Endothelial cell of umbilical vein (primary cell): ENCODE measurements at places on chromosomes 5 and 9. TPM values are rescaled to one million over a fixed set of nuclear protein-coding genes. Genes with fewer than 3 reads are reported as not detected.

Gene ORM2
- not detected in 2 replicates for total RNA-seq

Gene S1PR3
- total RNA-seq = 18.9 and 25.8 TPM in 2 replicates

DNA sequence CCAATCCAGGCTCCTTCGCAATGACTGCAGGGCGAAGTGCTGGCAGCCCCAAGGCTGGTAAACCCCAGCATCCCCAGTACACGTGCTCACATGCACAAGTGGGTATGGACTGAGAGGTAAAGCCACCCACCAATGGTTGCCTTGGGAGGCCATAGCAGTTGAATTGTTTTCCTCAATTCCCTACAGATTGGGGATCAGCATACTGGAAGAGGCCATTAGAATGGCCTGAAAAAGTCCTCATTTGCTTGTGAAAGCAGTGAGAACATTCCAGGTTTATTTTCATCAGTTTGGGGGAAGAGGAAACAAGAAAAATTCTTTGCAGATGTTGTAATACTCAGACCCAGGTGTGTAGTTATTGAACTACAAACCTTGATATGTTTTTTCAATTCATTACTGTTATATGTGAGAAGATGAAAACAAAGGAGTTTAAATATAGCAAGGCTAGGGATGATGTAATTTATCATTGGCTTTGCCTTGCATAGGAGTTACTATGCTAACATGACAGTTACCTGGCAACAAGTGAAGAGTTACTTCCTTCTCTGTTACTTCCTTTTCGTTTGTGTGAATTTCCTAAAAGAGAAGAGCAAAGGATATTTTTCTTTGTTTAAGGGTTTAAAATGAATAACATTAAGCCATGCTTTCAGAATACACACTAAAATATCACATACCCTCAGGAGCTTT is 36.4 kb downstream of the MTMR12 start:
- peak; percentile 91 for DNase-seq
- no peak overlapping the region for H3K4me3 ChIP-seq
- peaks cover 41% of the 10 kb centered on the region for H3K4me1 ChIP-seq

- H3K4me3 ChIP-seq = no peak overlapping the region
- DNase-seq = no peak
- no peaks in the 10 kb centered on the region for H3K4me1 ChIP-seq
- no peaks in the 10 kb centered on the region for H3K27me3 ChIP-seq
- H3K36me3 ChIP-seq = no peaks in the 10 kb centered on the region
Observed at GRCh38 chr5:125186911-125187375, 440.5 kb upstream of the ZNF608 start.

GRCh38 chr5:85651731-85652130 is 966.0 kb upstream of the COX7C start:
- no peaks in the 10 kb centered on the region for H3K27me3 ChIP-seq
- H3K4me1 ChIP-seq = no peaks in the 10 kb centered on the region

DNA sequence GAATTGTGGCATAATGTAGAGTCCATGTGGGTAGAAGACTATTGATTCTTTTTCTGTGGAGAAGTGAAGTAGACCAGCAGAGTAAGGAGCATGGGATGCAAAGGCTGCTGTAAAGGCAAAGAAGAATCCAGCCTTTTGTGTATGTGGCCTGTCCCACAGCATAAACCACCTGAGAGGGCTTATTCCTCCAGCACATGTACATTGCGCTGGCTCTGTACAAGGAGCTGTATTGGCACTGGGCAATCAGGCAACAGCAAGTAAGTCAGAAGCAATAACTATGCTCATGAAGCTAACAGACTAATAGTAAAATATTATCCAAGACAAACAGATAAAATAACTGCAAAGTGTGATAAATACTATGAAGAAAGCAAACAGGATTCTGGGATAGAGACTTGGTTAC is 86.2 kb downstream of the LURAP1L start:
- H3K27ac ChIP-seq = no peak overlapping the region
- H3K27me3 ChIP-seq = no peaks in the 10 kb centered on the region
- peaks cover 8% of the 10 kb centered on the region for H3K4me1 ChIP-seq

- DNase-seq = no peak
- peaks cover 8% of the 10 kb centered on the region for H3K36me3 ChIP-seq
- H3K27me3 ChIP-seq = no peaks in the 10 kb centered on the region
- no peaks in the 10 kb centered on the region for H3K4me1 ChIP-seq
- no peak overlapping the region for H3K27ac ChIP-seq
Observed at GRCh38 chr9:93677048-93677571, 100.7 kb downstream of the PHF2 start.

DNA sequence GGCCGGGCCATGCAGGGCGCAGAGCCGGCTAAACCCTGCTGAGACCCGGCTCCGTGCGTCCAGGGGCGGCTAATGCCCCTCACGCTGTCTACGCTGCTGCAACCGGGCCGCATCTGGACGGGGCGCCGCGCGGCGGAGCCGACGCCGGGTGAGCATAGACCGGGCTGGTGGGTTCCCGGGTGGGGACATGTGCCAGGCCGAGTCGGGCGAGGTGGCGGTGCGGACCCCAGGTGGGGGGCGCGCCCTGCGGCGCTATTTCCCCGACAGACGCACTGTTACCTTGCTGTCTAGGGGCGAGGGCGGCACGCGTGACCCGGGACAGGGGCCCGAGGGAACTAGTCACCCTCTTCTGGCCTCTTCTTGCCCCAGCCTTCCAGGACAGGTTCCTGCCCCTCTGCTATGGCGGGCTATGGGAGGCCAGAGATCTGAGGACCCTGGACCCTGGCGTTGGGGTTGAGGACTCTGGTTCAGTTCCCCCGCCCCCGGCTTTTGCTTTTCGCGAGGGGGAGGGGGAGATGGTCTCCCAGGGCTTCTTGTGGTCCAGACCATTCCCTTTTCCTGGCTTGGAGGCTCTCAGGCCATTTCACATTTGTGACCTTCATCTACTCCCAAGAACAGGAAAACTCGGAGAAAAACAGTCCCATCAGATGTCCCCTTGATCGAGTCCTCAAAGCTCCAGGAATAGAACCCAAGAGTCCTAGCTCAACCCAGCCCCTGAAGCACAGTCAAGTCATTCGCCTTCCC is 536 bp downstream of the SLC27A4 start:
- H3K4me1 ChIP-seq = peaks cover 7% of the 10 kb centered on the region
- peaks cover 23% of the 10 kb centered on the region for H3K36me3 ChIP-seq
- peak; percentile 28 for DNase-seq
- no peaks in the 10 kb centered on the region for H3K27me3 ChIP-seq
- H3K27ac ChIP-seq = no peak overlapping the region
- H3K4me3 ChIP-seq = peak overlapping the region; percentile 79

DNA sequence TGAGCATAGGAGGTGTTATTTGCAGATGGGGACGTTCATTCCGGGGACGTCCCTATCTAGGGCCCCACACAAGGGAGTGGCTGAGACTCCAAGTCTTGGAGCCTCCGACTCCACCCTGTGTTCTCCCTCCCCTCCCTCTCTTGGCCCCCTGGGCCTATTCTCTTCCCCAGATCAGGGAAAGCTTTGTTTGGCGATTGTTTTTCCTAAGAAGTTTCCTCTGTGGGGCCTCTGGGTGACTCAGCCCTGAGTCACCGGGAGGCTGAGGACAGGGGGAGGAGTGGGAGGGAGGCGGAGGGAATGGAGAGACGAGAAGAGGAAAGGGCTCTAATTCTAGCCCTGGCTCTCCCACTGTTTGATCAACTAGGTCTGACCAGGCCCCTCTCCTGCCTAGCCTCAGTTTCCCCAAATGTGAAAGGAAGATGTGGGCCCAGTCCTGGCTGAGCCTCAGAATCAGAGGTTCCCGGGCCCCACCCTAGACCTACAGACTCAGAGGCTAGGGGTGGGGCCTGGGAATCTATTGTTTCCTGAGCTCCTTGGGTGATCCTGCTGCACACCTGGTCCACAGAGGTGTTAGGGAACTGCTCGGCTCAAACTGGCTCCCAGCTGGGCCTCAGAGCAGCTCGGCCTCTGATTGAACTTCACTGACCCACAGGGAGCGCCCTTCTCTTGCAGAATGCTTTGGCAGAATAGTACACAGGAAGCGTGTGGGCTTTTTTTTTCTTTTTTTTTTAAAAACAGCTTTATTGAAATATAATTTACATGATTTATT is 19.2 kb downstream of the GSN start:
- H3K4me1 ChIP-seq = peaks cover 64% of the 10 kb centered on the region
- DNase-seq = peak; percentile 98
- H3K4me3 ChIP-seq = peak overlapping the region; percentile 20
